ENCODE measurements at places on chromosomes 7 and 10. TPM values are rescaled to one million over a fixed set of nuclear protein-coding genes. Genes with fewer than 3 reads are reported as not detected.

The PANK1 gene
- total RNA-seq: 11.6 TPM

The SPRN gene
- 0.74 TPM for total RNA-seq

The AZGP1 gene
- total RNA-seq: 1.9 TPM

The GBX1 gene
- total RNA-seq: not detected

The FLNC gene
- total RNA-seq: 136 TPM

The ELFN1 gene
- 2.5 TPM for total RNA-seq

The SCART1 gene
- total RNA-seq: 3.3 TPM

The NAT16 gene
- total RNA-seq: not detected

The RTKN2 gene
- total RNA-seq: 12.2 TPM

The SFMBT2 gene
- 30.9 TPM for total RNA-seq

The CPA1 gene
- total RNA-seq: 0.63 TPM

The FEZF1 gene
- total RNA-seq: not detected

The NAMPT gene
- total RNA-seq: 120 TPM

The CPXM2 gene
- 12.3 TPM for total RNA-seq

The ERVW-1 gene
- not detected for total RNA-seq

GRCh38 chr7:148084138-148084537, 506.4 kb upstream of the C7orf33 start:
- peak; percentile 78 for DNase-seq

GRCh38 chr7:129535896-129536295, 33.6 kb downstream of the SMKR1 start:
- DNase-seq: no peak

GRCh38 chr7:116699722-116700120, 27.7 kb downstream of the MET start:
- no peak for DNase-seq

GRCh38 chr10:13453896-13454295, 74.9 kb downstream of the BEND7 start:
- no peak for DNase-seq

DNA sequence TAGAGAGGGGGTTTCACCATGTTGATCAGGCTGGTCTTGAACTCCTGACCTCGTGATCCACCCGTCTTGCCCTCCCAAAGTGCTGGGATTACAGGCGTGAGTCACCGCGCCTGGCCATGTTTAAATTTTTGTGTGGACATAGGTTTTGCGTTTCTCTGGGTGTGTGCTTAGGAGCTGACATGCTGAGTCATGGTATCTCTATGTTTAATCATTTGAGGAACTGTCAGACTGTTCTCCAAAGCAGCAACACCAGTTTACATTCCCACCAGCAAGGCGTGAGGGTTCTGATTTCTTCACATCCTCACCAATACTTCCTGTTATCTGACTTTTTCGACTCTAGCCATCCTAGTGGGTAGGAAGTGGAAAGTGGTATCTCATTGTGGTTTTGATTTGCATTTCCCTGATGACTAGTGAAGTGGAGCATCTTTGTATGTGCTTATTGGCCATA, 153.7 kb downstream of the DNAJB6 start:
- DNase-seq: no peak

DNA sequence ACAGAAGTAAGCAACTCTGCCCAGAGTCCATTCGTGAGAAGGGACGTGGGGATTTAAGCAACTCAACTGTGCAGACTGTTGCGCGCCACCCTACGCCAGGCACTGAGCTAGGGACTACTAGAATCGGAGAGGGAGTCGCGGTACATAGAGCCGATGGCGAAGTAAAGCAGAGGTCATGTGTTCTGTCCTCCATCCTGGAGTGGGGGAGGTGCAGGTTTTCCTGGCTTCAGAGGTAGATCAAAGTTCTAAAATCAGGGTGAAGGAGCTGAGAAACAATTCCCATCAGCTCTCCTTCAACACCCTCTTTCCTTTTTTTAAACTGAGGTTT, 23.2 kb downstream of the SLC35G1 start:
- DNase-seq: no peak

GRCh38 chr10:75408911-75409885, 7.6 kb upstream of the ZNF503 start:
- DNase-seq: no peak

DNA sequence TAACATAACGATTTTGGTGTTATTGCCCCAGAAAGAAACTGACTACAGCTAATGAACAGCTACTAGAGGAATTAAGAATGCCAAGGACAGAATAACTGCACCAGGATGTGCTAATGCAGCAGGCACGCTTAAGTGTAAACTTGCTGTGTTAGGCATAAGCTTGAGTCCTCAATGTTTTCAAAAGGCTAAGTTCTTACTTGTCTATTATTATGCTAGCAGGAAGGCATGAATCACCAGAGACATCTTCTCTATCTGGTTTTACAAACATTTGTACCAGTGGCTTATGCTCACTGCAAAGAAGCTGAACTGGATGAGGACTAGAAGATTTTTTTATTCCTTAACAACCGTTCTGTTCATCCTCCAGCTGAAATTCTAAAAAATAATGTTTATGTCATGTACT, 1035.3 kb downstream of the NRG3 start:
- no peak for DNase-seq

GRCh38 chr10:109881769-109882057, 41.6 kb downstream of the XPNPEP1 start:
- DNase-seq: no peak

- DNase-seq: no peak
Measured at GRCh38 chr10:99394761-99395386, 35.5 kb downstream of the GOT1 start.

DNA sequence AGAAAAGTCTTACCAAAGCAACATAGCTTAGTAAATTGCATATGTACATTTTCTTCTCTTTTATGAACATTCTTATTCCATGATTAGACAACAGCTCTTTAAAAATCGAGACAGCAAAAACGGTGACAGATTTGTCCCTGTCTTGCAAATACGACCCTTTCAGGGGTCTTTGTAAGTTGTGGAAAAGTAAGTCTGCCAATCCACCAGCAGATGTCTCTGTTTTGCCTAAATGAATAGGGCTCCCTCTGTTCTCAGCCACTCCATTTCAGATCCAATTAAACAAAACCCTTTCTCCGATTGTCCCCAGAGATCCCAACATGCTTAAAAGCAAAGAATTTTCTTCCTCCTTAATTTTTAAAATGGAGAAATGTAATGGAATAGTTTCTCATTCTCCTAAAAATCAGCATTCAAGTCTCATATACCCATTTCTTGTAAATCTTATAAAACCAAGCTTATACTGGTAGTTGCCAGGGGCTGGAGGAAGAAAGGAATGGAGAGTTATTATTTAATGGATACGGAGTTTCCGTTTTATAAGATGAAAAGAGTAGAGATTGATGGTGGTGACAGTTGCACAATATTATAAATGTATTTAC, 61.0 kb upstream of the NFE2L3 start:
- no peak for DNase-seq

- DNase-seq: no peak
Measured at GRCh38 chr10:86363833-86364490, 2.6 kb downstream of the GRID1 start.

- no peak for DNase-seq
Measured at GRCh38 chr7:118575393-118575948, 351.0 kb downstream of the ANKRD7 start.

- no peak for DNase-seq
Measured at GRCh38 chr10:109174526-109174925, 748.8 kb downstream of the XPNPEP1 start.

- DNase-seq: peak; percentile 68
Measured at GRCh38 chr10:132516771-132517725, 20.5 kb upstream of the INPP5A start.

DNA sequence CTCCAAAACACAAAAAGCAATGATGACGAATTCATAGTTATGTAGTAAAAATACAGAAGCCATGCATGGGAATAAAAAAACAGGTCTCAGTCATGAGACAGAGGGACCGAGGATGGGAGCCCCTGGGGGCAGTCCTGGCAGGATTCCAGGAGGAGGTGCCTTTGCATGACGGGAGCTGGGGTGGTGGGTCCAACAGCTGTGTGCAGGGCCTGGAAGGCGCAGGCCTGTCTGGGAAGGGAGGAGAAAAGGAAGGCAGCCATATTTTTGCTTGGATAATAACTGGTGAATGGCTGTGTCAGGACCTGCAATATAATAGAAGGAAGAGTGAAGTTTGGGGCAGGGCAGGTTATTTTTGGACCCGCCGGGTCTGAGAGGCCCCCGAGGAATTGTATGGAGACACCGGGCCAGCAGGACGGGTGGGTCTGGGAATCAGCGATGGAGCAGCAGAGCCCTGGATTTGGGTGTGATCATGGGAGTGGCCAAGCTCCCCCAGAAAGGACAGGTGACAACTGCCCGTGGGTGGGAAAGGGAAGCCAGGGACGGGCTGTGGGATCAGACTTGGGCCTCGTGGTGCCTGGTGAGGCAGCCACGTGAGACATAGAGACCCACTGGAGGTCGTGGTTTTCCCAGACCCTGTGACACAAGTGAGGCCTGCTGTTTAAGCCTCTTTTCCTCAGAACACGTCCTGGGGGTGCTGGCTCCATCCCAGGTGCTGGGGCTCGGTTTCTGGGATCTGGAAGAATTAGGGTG, 2.9 kb upstream of the JAKMIP3 start:
- DNase-seq: no peak

DNA sequence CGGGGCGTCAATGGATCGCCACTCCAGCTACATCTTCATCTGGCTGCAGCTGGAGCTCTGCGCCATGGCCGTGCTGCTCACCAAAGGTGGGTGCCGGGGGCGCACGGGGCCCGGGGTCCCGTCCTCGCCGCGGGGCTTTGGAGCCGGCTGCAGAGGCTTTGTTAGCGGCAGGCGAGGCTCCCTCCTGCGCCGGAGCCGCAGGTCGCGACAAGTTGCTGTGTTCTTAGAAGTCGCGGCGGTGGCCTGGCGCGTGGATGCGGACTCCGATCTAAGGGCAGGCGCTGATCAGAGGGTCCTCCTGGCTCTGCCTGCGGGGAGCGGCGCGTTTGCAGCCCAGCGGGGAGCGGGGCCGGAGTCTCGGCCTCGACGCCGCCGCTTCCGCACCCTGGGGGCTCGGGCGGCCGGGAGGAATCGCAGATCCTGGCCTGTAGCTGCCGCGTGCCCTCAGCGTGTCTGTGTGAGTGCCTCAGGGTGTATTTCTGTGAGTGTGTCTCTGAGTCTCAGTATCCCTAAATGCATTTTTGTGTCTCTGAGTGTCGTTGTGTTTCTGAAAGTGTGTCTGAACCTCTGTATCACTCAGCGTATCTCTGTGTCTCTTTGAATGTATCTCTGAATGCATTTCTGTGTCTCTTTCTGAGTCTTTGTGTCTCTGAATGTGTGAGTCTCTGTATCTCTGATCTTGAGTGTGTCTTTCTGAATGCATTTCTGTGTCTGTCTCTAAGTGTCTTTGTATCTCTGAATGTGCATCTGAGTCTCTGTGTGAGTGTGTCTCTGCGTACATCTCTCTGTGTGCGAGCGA, 766 bp downstream of the BAMBI start:
- no peak for DNase-seq

GRCh38 chr7:154953006-154953684, 49.8 kb downstream of the PAXIP1 start:
- DNase-seq: no peak

- no peak for DNase-seq
Measured at GRCh38 chr7:36653008-36653662, 71.2 kb downstream of the AOAH start.

Data from urinary bladder (tissue), 4 donors.